ENCODE measurements at places on chromosomes 5 and 9.

DNA sequence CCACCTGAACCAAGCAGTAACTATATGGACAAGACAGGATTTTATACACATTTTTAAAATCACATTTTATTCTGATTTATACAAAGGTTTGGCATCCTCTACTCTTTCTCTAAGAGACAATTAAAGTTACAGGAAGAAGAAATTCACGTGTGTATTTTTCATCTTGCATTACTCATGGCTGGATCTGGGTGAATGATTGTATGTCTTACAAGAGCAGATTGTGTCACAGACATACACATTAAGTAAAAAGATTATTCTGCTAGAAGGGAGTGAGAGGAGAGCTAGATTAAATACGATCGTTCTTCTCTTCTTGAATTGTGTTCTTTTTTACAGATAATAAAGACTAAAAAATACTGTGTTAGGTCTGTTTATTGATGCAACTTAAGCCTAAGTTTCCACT, 20.8 kb upstream of the CEP120 start:
- DNase-seq: peak; percentile 6

GRCh38 chr5:66701244-66701643, 105.1 kb downstream of the MAST4 start:
- DNase-seq: no peak

- no peak for DNase-seq
Measured at GRCh38 chr5:154345255-154345952, 100.4 kb upstream of the SAP30L start.

DNA sequence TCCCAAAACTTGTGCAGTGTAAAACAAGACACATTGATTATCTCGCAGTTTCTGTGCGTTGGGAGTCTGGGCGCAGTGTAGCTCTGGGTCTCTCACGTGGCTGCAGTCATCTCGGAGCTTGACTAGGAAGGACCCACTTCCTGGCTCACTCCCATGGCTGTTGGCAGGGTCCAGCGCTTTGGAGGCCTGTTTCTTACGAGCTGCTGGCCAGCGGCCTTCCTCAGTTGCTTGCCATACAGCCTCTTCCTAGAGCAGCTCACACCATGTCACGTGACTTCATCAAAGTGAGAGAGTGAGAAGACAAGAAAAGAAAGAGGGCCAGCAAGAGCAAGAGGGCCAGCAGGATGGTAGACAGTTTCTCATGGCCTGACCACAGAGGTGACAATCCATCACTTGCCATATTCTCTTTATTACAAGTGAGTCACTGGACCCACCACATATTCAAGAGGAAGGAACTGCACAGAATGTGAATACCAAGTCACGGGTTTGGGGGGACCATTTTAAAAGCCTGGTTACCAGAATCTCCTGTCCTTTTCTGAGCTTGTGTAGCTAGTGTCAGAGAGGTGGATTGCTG, 36.2 kb downstream of the MCCC2 start:
- no peak for DNase-seq

DNA sequence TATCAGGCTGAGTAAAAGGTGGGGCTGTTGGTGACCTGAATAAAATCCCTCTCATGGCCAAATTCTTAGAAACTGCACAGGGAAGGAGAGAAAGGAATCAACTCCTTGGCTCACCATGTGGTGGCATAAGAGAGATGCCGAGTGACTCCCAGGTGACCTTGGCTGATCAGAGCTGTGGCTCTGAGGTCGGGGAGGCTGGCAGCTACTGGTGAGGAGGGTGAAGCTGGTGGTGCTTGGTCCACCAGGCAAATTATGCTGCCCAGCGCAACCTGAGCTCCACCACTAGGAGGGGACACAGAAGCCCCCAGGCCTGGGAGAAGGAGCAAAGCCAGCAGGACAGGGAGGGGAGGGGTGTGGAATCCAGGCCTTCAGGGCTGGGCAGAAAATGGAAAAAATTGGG, 111.2 kb upstream of the IL12B start:
- DNase-seq: no peak

DNA sequence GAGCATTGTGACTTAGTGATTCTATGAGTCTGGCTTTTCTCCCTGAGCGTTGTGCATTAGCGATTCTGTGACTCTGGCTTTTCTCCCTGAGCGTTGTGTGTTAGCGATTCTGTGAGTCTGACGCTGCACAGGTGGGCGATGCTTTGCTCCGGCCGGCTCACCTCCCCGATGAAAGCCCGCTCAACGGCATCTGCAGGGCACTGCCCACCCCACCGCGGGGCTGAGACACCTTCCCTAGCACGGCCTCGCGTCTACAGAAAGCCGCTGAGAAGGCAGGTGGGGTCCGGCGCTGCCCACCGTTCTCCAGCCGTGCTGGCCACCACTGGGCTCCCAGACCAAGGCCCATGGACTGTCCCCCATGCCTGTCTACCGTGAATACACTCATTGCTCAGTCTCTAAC, 12.8 kb upstream of the SLC9A3 start:
- DNase-seq: no peak

- no peak for DNase-seq
Measured at GRCh38 chr5:111133436-111133751, 41.2 kb downstream of the WDR36 start.

DNA sequence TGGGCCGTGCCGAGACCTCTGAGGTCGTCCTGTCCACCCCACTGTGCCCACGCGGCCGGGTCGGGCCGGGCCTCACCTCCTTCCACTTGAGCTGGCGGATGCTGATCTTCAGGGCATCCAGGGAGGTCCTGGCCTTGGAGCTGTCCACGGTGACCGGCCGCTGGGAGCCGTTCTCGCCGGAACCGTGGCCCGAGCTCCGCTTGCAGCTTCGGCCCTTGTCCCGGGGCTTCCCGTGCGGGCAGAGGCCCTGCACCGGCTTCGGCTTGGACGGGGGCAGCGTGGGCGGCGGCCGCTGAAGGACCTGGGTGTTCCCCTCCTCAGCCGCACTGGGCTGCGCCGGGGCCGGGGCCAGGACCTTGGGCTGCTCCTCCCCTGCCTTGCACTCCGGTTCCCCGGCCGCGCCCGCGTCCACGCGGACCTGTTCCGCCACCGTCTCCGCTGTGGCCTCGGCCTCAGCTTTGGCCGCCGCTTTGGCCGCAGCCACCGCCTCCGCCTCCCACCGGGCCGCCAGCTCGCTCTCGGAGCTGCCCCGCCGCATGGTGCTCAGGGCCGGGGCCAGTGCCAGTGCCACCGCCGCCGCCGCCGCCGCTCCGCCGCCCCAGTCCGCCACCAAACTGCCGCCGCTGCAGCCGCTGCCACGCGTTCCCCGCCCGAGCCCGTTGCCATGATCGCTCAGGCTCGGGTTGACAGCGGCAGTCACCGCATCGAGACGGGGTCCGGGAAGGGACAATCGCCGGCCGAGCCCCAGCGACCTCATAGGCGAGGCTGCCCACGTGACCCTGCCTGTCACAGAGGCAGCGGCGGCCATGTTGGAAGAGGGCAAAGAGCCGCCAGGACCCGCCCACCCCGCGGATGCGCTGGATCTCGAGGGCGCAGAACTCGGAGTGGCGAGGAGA, at the start of gene TTLL11:
TSS of gene TTLL11 (minus strand) at position 698 of the 896 bp plus-strand sequence. CDS start at position 538, 160 bp downstream.
- DNase-seq: peak; percentile 96

GRCh38 chr9:124514125-124514524, 6.9 kb upstream of the NR5A1 start:
- DNase-seq: no peak

GRCh38 chr9:91711755-91712601, 238.1 kb downstream of the ROR2 start:
- DNase-seq: peak; percentile 52

DNA sequence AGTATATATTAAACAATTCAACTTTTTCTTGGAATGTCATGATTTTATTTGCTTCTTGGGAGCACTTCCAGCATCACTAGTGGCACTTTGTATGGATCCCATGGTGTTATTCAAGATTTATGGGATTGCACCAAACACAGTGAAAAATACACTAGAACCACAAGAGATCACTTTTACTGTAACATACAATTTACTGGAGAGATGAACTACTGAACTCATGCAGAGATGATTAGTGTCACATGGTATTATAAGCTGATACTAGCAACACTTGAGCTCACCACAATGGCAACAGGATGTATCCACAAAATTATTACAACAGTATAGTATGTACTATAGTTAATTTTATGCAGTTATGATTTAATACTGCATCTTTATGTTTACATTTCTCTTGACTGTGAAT, 16.3 kb upstream of the SLC36A2 start:
- no peak for DNase-seq

- no peak for DNase-seq
Measured at GRCh38 chr9:134800791-134801339, 79.7 kb upstream of the FCN2 start.

GRCh38 chr5:74951865-74952264, 85.7 kb upstream of the FAM169A start:
- no peak for DNase-seq

DNA sequence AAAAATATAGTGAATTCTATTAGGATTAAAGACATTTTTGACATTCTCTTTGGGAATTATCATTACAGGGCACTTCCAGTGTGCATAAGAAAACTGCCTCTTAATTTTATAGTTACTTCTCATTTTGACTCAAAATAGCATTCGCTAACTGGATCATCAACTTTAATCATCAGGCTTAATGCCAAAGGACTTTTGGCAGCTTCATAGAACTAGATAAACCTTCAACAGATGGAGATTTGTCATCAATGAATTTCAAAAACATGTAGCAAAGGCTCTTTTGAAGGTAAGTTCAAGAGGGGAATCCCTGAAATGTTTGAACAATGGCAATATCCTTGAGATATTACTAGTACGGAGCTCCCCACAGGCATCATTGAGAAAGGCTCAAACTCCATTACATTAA, 447.2 kb downstream of the PDE4D start:
- no peak for DNase-seq

DNA sequence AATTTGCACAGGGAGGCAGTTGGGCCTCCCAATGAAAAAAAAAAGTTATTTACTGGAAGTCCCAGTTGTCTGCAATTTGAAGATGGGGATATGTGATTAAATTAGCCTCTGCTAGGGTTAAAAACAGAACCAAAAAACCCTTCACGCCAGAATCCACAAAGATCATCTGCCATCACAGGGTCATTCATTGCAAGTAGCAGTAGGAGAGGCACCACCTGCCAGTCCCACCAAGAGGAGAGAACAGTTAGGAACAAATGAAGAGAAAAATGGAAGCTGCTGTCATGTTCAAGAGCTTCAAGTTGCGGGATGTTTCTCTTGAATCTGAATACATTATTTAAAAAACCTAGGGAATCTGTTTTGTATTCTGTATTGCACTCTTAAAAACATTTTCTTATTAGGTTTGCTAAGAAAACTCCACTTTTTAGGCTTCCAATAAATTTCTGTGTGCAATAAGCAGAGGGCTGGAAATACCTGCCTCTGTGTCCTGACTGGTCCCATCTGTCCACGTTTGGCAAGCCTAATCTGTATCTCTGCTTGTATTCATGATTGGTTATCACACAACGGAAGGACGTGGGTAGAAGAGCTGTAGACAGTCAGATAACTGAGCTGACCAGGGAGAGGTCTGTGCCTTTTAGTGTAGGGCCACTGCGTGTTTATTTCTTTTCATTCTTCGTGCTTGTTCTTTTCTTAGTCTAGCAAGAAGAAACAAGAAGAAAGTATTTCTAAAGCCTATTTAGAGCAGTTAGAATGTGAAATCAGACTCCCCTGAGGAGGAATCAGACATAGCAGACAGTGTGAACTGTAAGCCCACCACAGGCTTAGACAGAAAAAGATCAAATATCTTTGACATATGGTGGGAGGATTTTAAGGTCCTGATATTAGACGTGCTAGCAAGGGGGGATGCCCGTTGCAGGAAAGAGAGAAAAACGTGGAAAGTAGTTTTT, 630.6 kb upstream of the SEMA6A start:
- DNase-seq: no peak

GRCh38 chr9:76136986-76137385, 246.5 kb downstream of the PCSK5 start:
- DNase-seq: no peak

DNA sequence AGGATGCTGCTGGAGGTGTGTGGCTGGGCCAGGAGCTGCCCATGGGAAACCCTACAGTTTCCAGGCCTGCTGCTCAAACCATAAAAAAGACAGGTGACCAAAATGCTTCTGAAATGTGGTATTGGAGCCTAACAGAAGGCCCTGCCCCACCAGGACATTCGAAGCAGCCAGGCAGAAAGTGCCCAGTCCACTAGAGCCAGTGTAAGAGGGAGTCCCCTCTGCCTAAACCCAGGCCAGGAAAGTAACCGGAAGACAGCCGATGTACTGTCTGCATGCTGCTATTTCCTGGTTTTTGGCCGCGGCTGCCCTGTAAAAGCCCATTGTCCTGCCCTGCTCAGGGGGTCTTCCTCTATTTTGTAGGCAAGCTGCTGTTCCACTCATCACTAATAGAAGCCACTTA, 150.7 kb upstream of the IRX2 start:
- no peak for DNase-seq

DNA sequence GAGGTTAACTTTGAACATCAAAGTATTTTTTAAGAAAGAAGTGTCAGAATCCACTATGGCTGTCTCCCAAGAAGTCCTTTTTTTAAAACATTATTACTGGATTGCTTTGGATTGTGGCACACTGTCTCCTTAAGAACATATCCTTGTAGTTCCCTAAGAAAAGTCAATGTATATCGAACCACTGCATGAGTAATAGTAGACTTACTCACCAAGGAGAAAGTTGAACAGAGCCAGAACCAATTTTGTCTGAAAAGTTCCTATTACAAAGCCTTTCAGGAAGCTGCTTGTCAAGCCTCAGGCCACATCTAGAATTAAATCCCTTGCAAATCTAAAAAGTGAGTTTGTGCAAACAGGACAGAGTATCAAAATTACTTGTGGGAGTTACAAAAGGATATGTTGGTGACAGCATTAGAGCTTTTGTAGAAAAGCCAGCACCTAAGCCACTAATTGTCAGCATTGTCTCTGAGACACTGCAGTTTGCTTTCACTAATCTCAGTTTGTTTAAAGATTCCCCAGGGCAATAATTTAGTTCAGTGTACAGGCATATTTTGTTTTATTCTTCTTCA, 195.4 kb downstream of the MPDZ start:
- no peak for DNase-seq

- DNase-seq: peak; percentile 70
Measured at GRCh38 chr5:131647048-131647769, 12.2 kb upstream of the RAPGEF6 start.

DNA sequence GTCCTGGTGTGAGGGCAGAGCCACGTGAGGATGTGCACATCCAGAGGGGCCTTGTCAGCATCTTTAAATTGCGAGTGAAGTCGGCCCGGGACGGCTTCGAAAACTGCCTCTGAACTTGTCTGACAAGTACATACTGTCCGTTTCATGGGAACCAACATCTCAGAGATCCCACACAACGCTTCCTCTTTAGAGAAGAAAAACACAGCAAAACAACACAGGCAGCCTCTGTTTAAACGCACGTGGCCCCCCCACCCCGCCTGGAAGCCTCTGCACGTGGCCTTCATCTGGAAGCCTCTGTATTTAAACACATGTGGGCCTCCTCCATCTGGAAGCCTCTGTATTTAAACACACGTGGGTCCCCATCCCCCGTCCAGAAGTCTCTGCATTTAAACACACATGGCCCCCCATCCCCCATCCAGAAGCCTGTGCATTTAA, 29.2 kb downstream of the CEP72 start:
- no peak for DNase-seq
